ENCODE measurements at places on chromosomes 12 and 14. TPM values are rescaled to one million over a fixed set of nuclear protein-coding genes. Genes with fewer than 3 reads are reported as not detected.

IL26 gene
- total RNA-seq, result not detected

BBOF1 gene
- 4.1 TPM for total RNA-seq

IAPP gene
- not detected for total RNA-seq

RNASE7 gene
- total RNA-seq, result not detected

OR4K17 gene
- not detected for total RNA-seq

FIGNL2 gene
- total RNA-seq, result 0.35 TPM

FGF6 gene
- total RNA-seq, result not detected

CMKLR1 gene
- total RNA-seq, result 8.2 TPM

PTPRB gene
- total RNA-seq, result 35.2 TPM

LRTM2 gene
- not detected for total RNA-seq

AQP6 gene
- not detected for total RNA-seq

VTI1B gene
- 88.3 TPM for total RNA-seq

HOXC12 gene
- total RNA-seq, result not detected

KLRF1 gene
- 0.75 TPM for total RNA-seq

ITGA5 gene
- total RNA-seq, result 58.0 TPM

SLC25A47 gene
- not detected for total RNA-seq

TTC9 gene
- total RNA-seq, result 1.7 TPM

SRSF9 gene
- total RNA-seq, result 33.9 TPM

PIP4P1 gene
- 22.3 TPM for total RNA-seq

CBLN3 gene
- 4.9 TPM for total RNA-seq

CABP1 gene
- 6.4 TPM for total RNA-seq

RIMKLB gene
- total RNA-seq, result 11.9 TPM

All from heart left ventricle (tissue), 16 donors.